AG04450 (cell line): ENCODE measurements at places on chromosomes 13 and 19. TPM values are rescaled to one million over a fixed set of nuclear protein-coding genes. Genes with fewer than 3 reads are reported as not detected.
A peak's percentile ranks its signal among the peaks of the same experiment; 100 is the strongest.

DNA sequence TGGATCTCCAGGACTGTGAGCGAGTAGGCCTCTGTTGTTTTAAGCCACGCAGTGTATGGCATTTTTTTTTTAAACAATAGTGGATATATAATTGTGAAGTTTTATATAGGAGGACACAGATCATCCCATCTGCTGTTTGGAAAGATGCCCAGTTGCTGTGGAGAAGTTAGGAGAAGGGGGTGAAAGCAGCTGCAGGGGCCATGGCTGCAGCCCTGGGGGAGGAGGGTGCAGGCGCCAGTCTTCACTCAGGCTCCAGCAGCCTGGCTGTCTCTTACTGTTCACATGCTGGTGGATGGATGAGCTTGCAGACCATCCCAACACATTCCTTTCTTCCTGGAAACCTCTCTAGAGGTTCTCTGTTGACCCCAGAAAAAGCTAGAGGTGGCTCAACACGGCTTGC, 242.3 kb downstream of the TEX29 start:
- no peak for DNase-seq

DNA sequence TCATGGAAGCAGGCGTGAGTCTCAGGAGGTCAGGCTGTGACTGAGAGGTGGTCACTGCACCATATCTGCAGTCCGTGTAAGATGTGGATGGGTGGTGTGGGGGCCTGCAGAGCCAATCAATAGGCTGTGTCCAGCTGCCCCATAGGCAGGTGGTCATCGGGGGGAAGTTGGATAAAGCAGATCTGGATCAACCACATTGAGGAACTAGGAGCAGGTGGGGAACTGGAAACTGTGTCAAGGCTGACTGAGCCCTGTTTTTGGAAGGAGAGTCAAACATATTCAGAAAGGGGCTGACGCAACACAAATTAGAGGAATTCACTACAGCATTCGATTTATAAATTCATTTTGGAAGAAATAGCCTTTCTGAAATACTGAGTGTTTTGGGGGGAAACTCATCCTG, 15.0 kb downstream of the CLEC4M start:
- no peak for DNase-seq

- DNase-seq: no peak
Measured at GRCh38 chr13:45108716-45109101, 11.6 kb upstream of the GTF2F2 start.

- DNase-seq: no peak
Measured at GRCh38 chr19:17025991-17026658, 485 bp downstream of the CPAMD8 start.

- peak; percentile 98 for DNase-seq
Measured at GRCh38 chr19:16315825-16316505, 8.7 kb upstream of the KLF2 start.

- no peak for DNase-seq
Measured at GRCh38 chr19:32809754-32810153, 59.8 kb downstream of the SLC7A9 start.

DNA sequence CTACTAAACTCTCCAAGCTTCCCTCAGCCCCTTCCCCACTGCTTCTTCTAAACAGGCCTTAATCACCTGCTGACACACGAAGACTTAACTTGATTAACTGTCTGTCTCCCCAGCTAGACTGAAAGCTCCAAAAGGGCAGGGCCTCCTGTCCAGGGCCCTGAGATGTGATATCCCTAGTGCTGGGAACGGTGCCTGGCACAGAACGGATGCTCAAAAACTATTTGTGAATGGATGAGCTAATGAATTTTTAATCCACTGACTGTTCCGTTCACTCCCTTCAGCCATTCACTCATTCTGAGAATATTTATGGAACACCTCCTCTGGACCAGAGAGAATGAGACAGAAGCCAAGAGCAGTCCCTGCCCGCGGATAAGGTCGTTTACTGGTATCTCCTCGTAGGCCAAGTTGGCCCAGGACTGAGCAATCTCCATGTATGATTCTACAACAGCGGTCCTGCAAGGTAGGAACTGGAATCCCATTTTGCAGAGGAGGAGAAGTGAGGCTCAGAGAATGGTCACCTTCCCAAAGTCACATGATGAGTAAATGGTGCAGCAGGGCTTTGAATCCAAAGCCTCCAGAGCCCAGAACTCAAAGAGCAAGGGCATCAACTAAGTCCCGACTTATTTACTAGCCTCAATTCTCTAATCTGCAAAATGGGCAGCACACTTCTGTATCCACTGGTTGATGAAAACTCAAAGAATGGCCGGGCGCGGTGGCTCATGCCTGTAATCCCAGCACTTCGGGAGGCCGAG, 3.4 kb downstream of the DMWD start:
- no peak for DNase-seq

GRCh38 chr13:96903085-96903484, 91.2 kb downstream of the OXGR1 start:
- DNase-seq: no peak

GRCh38 chr13:106263801-106264200, 271.7 kb downstream of the EFNB2 start:
- no peak for DNase-seq

DNA sequence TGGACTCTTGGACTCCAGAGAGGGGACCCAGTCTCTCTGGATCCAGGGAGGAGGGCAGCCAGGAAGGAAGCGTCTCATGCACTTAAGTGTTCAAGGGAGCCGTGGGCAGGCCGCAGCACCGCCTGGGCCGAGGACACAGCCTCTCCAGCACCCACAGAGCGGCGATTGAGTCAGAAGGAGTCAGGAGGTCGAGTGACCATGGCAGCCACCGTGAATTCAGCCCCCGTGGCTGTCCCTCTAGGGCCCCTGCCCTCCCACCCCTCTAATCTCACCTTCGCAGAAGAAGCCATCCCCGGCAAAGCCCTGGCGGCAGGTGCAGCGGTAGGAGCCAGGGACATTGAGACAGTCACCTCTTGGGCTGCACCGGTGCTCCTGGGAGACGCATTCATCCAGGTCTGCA, 38.0 kb downstream of the FBN3 start:
- no peak for DNase-seq

GRCh38 chr13:113802761-113803160, 43.7 kb downstream of the TMEM255B start:
- no peak for DNase-seq

GRCh38 chr13:113919761-113920559, 53.9 kb downstream of the C13orf46 start:
- DNase-seq: no peak

- no peak for DNase-seq
Measured at GRCh38 chr19:5615756-5616327, 6.7 kb downstream of the SAFB2 start.

- DNase-seq: no peak
Measured at GRCh38 chr19:582497-583197, 7.0 kb upstream of the HCN2 start.

DNA sequence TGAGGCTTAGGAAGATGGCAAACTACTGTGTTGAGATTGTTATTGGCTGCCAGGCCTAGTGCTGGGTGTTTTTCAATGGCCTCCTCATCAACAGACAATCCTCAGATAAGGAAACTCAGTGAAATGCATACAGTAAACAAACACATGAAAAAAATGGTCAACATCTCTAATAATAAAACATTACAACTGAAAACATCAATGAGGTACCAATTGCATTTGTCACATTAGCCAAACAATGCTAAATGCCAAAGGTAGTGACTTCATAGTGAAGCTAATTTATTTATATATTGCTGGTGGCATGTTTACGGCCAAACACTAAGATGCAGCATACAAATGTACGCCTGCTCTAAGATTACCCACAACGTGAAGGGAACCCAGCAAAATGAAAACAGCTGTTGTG, 224.0 kb upstream of the UBL3 start:
- no peak for DNase-seq

GRCh38 chr19:50790396-50790795, at the start of gene ACP4:
TSS of gene ACP4 (plus strand) at chr19:50790415. CDS start at chr19:50790415, 0 bp downstream.
- no peak for DNase-seq

Gene DZIP1
- 30.5 and 32.9 TPM in 2 replicates for polyA plus RNA-seq

Gene ANKRD27
- polyA plus RNA-seq: 26.2 and 28.7 TPM in 2 replicates

Gene BRSK1
- polyA plus RNA-seq: 9.5 and 11.2 TPM in 2 replicates

Gene APC2
- polyA plus RNA-seq: 0.09 and 0.17 TPM in 2 replicates

Gene ZNF578
- 4.3 TPM in 2 replicates for polyA plus RNA-seq

Gene ZNF284
- polyA plus RNA-seq: 1.5 and 1.6 TPM in 2 replicates

Gene ZNF544
- 26.4 and 27.5 TPM in 2 replicates for polyA plus RNA-seq

Gene FGF22
- polyA plus RNA-seq: not detected in 2 replicates

Gene MBD3L3
- not detected in 2 replicates for polyA plus RNA-seq

Gene COL4A1
- 206 and 210 TPM in 2 replicates for polyA plus RNA-seq
